Kidney epithelial cell (primary cell): ENCODE measurements at places on chromosomes 12 and 14. TPM values are rescaled to one million over a fixed set of nuclear protein-coding genes. Genes with fewer than 3 reads are reported as not detected.

IL22 gene
- not detected in 2 replicates for total RNA-seq

KIF5A gene
- total RNA-seq: 1.2 and 1.9 TPM in 2 replicates

ZNF740 gene
- 9.1 and 9.9 TPM in 2 replicates for total RNA-seq

AQP2 gene
- total RNA-seq: not detected in 2 replicates

LRRC43 gene
- total RNA-seq: 0.75 and 2.5 TPM in 2 replicates

LRCOL1 gene
- total RNA-seq: not detected in 2 replicates

EXOC3L4 gene
- 0.34 and 0.46 TPM in 2 replicates for total RNA-seq

KCNC2 gene
- total RNA-seq: 0.14 TPM in 1 of 2 replicates, not detected in the other

BCL7A gene
- total RNA-seq: 20.5 and 23.8 TPM in 2 replicates

DNA sequence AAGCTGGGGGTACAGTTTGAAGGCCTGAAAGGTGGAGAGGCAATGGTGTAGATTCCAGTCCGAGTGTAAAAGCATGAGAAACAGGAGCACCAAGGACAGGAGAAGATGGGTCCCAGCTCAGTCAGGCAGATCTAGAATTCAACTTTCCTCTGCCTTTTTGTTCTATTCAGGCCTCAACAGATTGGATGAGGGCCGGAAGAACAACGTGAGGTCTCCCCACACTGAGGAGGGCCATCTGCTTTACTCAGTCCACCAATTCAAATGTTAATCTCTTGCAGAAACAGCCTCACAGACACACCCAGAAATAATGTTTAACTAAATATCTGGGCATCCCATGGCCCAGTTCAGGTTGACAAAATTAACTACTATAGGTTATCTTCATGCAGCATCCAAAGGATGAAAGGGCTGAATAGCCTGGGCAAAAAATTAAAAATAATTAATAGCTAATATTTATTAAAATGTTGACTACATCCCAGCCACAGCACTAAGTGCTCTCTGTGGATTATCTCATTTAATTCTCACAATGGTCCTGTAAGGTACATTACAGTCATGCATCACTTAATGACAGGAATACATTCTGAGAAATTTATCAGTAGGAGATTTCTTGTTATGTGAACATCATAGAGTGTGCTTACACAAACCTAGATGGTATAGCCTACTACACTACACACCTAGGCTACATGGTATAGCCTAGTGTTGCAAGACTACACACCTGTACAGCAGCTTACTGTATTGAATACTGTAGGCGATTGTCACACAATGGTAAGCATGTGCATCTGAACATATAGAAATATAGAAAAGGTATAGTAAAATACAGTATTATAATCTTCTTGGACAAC, 22.5 kb downstream of the BTG1 start:
- DNase-seq: no peak

- no peak for DNase-seq
These were observed 279.0 kb downstream of the GRIN2B start for GRCh38 chr12:13702381-13702780.

- DNase-seq: no peak
These were observed 181.6 kb downstream of the CALM1 start for GRCh38 chr14:90578283-90578985.

- no peak for DNase-seq
These were observed 1.7 kb downstream of the ARHGAP9 start for GRCh38 chr12:57477710-57478681.

- no peak for DNase-seq
These were observed 91.7 kb downstream of the NPAS3 start for GRCh38 chr14:33030386-33030785.

- no peak for DNase-seq
These were observed 123.4 kb downstream of the KSR2 start for GRCh38 chr12:117845271-117845904.

- no peak for DNase-seq
These were observed 636.9 kb downstream of the TMEM121 start for GRCh38 chr14:106163316-106163715.

DNA sequence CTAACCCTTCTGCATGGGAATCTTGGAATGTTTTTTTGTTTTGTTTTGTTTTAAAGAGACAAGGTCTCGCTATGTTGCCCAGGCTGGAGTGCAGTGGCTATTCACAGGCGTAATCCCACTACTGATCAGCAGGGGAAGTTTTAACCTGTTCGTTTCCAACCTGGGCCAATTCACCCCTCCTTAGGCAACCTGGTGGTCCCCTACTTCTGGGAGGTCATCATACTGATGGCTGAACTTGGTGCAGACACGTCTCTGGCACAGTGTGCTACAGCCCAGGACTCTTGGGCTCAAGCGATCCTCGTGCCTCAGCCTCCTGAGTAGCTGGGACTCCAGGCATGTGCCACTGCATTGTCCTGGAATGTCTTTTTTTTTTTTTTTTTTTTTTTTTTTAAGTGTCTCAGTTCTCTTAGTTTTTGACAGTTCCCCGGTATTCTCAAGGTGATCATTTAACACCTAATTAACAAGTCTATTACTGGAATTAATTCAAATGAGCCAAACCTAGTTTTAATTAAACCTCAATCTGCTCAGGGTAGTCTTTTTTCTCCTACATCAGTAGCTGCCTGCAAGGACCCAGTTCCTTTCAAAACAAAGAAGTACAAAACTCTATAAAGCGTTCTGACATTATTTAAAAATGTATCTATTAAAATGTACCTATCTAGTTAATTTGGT, 49.0 kb upstream of the ISM2 start:
- DNase-seq: no peak

GRCh38 chr14:100410056-100410565, 87.0 kb downstream of the SLC25A47 start:
- DNase-seq: no peak

- DNase-seq: no peak
These were observed 4.3 kb downstream of the IRF2BPL start for GRCh38 chr14:77024171-77024691.

DNA sequence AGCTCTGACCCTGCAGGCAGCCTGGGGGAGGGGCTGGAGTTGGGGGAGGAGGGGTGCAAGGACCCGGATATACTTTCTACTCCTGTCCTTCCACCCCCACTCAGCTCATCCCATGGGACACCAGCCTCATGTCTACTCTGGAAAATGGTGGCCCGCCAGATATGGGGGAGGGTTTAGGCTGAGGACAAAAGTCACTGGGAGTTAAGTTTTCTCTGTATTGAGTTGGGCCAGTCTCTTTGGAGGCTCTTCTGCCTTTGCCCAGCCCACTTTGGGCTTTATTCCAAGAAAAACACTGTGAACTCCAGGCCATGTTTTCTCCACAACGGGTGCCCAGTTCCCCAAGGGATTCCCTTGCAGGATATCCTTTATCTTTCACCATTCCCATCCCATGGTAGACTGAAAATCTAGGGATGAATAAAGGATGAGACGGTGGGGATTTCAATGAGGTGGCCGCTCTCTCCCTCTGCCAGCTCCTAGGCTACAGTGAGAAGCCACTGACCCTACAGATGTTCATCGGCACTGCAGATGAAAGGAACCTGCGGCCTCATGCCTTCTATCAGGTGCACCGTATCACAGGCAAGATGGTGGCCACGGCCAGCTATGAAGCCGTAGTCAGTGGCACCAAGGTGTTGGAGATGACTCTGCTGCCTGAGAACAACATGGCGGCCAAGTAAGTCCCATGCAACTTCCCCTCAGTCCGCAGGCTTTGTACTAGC, 4.9 kb downstream of the NFATC4 start:
- DNase-seq: no peak

DNA sequence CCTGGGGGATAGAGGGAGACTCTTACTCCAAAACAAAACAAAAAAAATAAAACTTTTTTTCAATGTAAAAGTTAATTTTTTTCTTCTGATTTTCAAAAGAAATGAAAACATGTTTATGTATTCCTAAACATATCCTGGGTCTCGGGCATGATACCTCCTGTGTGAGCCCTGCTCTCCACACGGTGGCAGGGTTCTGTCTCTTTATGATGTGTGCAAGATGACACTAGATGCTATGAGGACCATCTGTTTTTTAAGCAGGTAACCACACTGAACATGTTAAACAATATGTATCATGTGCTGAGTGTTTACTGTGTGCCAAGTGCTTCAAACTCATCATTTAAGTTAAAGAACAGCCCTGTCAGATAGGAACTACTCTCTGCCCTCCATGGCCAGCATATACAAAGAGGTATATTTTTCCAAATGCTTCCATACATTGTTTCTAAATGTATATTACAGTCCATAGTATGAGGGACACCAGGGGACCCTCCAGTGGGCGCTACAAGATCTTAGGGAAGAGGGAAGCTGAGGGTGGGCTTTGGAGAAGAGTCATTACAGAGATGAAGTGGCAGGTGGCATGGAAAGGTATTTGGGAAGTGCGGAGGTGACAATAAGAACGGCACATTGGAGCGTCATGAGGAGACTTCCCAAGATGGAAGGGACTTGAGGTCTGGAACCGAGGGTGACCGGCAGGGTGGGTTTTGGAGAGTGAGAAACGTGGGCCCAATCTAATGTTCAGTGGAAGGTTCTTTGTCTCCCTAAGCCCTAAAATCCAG, 28.5 kb downstream of the FOS start:
- DNase-seq: no peak

DNA sequence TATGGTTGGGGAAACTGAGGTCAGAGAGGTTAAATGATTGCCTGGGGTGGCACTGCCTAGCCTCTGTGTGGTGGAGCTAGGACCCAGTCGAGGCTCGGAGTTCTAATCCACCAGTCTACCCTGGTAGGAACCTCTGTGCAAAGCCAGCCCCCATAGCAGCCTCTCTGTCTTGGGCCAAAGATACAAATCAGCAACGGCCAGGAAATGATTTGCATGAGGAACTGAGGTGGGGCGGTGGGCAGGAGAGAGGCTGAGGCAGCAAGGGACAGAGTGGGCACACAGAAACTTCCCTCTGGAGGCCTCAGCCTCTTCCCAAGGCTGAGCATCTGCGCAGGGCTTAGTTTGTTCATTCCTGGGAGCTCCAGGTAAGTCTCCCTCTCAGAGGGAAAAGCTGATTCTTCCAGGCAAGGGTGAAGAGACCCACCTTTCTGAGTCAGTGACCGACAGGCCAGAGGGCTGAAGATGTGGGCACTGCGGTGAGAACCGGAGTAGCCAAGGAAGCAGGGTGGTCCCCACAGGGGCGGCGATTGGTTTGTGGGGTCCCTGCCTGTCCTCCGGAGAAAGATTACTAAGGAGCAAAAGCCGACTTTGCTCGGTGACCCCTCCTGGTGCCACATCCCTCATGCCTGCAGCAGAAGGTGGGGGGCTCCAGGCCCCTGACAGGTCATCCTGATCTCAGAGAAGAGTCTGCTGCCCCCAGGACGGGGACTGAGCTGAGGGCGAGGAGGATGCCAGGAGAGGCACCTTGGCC, 134.6 kb downstream of the CACNA1C start:
- DNase-seq: no peak

GRCh38 chr12:12198124-12198523, 68.7 kb downstream of the LRP6 start:
- no peak for DNase-seq

- no peak for DNase-seq
These were observed 28.5 kb downstream of the RERG start for GRCh38 chr12:15192720-15193119.

- DNase-seq: no peak
These were observed 46.6 kb downstream of the CALM1 start for GRCh38 chr14:90443161-90444076.

DNA sequence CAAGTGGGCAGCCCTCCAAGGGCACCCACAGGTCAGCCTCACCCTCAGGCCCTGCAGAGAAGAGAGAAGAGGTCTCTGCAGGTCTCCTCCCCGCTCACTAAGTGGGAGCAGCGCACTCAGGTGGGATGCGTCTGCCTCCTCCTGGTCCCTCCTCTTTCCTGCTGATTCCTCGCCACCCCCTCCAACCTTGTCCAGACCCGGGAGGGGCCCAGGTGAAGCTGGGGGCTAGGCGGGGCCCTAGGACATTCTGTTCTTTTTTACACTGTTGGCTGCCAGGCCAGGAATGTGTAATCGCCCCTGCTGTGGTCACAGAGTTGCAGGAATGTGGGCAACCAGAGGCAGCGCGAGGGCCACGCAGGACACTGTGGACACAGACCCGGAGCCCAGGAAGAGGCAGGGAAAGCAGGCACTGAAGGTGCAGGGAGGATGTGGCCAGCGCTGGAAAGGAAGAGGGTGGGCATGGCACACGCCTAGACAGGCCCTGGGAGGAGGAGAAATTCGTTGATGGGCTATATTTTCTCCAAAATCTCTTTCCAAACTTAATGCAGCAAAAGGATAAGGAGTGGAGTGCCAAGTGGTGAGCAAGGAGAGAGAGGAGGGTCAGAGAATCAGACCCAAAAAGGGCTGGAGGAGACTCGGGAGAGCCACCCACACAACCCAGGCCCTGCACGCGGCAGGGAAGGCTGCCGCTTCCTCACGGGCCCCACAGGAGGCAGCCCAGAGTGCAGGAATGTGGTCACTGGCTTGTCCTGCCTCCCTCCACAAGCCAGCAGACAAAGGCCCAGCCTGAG, 911 bp upstream of the SCNN1A start:
- DNase-seq: peak; percentile 31

DNA sequence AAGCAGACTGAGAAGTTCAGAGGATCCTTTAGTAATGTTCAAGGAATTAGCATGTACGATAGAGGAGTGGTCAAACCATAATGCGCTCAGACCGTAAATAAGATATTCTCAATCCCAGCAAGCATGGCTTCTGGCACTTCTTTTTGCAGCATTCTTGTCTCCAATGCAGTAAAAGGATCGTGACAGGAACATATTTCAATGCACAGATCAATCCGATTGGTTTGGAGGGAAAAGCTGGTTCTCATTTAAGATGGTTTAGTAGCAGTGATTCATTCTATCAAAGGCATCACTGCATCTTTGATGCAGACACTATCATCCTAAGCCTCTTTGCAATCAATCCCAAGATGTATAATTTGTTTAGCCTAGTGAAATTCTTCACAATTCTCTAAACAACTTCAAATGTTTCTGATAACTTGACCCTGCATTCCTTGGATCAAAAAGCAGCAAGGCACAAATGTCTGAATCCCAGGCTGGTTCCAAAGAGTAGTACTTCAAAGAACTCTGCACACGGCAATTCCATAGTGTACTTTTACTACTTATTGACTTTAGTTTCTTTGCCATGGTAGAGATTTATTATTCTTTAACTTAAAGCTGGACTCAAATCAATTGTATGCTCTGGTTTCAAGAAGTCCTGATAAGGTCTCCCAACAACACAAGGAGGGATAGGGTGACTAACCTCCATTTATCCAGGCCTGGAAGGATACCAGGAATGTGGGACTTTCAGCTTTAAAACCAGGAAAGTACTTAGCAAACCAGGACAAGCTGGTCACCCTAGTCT, 96.8 kb upstream of the MDM1 start:
- peak; percentile 52 for DNase-seq

DNA sequence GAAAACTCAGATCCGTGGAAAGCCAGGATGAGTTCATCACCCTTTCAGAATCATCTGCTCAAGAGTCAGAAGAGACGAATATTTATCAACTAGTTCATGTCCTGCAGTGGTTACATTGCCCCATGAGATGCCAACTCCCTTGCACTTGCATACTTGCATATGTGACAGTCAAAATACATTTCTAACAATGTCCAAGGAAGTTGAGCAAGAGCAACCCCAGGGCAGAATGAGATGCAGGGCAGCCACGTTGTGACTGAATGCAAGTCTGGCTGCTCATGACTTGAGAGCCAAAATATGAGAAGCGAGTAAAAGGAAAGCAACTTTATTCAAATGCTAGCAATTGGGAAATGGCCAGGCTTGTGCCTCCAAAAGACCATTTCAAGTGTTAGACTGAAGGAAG, 23.6 kb upstream of the UTP20 start:
- DNase-seq: no peak

GRCh38 chr12:56216461-56216860, 5.3 kb downstream of the RNF41 start:
- no peak for DNase-seq
